Epithelial cell of prostate (primary cell): ENCODE measurements at places on chromosomes 16 and 17.

DNA sequence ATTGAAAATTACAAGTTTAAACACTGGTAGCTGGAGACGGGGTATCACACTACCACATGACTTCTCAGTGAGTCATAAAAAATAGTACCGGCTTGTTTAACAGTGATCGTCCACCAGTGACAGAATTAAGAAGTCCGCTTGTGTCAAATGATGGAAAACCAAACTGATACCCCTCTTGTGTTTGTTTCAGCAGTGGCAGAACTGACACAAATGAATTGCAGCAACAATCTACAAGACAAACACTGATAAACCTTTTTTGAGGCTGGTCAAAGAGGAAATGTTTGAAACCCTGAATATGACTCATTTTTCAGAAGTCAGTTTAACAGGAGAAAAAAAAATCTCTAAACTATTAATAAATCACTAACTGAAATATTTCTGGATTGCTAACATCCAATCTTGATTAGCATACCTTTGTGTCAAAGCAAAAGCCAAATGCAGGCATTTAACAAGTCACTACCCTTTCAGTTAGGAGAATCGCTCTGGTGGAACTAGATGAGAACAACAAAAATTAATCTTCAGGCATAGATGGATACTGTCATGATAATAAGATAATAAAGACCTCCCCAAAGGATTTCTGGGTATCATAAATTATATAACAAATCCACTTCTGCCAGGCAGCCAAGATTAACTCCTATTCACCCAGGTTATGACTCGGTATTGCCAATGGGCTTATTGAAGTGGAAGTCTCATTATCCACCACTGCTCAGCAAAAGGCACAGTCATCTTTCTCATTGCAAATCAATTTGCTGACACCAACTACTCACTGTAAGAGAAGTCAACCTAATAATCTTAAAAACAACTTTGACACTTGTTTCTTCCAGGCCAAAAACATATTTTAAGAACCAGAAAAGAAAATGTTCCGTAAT is 20.8 kb downstream of the DCUN1D3 start:
- no peak for DNase-seq

DNA sequence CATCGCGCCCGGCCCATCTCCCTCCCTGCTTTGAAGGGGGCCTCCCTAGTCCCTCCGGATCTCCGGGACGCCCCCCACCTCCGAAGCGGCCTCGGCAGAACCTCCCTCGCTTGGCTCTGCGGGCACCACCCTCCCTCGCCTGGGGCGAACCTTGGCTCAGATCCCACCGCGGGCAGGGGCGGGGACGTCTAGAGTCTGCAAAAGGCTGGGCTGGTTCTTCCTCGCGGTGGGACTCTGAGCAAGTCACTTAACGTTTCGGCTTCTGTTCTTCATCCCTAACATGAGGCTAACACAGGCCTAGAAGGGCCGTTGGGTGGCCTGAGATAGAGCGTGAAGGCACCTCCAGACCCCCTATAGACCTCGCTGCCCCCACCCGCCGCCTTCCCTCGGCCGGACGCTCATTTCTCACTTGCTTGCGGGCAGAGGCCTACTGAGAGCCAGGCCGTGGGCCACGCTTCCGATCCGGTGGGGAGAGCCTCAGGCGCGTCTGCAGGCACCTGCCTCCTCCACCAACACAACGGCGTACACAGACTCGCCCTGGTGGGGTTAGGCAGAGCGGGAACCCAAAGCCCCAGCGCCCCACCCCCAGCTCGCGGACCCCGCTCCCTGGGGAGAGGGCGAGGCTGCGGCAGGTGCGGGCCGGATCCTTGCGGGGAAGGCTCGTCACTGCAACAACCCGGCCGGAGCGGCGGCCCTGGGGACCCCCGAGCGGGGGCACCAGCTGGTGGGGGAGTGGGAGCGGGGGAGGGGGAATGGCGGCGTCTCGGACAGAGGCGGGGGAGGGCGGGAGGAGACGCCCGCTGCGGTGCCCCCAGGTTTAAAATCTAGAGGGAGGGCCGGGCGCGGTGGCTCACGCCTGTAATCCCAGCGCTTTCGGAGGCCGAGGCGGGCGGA is 5.4 kb downstream of the MYO1C start:
- no peak for DNase-seq

GRCh38 chr17:27282054-27282551 is 11.8 kb upstream of the WSB1 start:
- DNase-seq, result no peak

DNA sequence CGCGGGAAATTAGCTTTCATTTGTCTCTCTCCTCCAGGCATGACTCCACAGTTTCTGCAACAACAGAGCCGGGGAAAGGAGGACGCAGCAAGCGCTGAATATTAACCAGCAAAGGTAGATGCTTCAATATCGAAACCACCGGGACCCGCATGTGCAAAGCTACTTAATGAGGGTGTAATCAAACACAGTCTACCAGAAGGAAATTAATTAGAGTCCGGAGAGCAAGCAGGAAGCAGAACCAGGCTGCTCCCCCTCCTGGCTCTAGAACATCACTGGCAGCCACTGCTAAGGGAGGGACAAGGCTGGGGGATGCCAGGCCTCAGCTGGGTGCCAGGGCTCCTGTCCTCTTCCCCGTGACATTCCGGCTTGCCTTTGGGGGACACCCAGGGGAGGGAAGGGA is 21.7 kb downstream of the LRRC75A start:
- no peak for DNase-seq

DNA sequence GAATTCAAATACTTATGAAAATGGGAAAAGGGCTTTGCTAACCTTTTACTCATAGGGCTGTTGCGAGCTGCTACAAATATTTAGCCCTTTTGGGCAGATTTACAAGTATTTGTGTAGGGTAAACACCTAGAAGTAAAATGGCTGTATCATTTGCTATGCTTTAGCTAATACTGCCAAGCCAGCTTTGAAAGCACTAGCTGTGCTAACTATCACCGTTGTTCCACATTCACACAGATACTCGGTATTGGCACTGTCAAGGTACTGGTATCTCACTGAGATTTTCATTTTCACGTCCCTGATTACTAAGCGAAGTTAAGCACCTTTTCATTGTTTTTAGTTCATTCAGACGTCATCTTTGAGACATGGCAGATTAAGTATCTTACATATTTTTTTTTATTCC is 84.8 kb downstream of the GLG1 start:
- DNase-seq, result no peak

DNA sequence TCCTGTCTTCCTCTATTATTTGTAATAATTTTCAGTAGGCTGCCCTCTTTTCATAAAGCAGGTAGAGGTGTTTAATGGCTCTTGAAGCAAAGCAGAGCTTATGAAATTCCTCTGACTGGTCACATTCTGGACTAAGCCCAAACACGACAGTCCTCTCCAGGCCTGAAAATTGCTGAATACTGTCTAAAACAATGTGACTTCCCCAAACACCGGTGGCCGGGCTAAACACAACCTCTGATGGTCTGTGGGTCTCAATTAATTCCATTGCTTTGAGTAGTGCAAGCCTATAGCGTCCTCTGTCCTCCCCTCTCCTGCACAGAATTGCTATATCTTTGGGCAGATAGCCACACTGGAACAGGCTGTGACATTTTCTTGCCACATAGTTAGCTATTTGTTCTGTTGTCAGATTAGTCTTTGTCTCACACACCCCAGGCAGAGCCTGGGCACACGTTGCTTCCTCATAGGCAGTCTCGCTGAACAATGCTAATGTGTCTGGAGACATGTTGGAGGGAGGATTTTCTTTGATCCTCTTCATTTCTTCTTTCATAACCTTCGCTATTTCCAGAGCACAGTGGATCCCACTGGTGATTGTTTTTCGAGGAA is 10.8 kb upstream of the SLFN12L start:
- no peak for DNase-seq

GRCh38 chr16:7057458-7057857 is 275.2 kb upstream of the RBFOX1 start:
- no peak for DNase-seq

GRCh38 chr17:62892870-62893338 is 73.1 kb upstream of the TANC2 start:
- DNase-seq, result peak; percentile 96

DNA sequence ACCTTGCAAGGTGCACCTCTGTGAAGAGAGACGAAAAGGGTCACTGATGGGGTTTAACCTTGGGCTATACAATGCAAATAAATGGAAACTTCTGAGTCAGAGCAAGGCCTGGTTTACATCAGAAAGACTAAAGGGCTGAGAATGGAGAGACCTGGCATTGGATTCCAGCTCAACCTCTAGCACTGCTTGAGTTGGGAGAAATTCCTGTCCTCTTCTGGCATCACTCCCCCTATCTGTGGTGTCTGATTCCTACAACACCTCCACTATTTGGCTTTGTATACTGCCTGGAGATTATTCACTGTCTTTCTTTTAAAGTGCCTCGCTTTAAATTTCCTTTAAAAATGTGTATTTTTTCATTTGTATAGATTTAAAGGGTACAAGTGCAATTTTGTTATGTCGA is 68.8 kb downstream of the GPR139 start:
- DNase-seq, result no peak

- DNase-seq, result no peak
These were observed 230.6 kb downstream of the C16orf95 start for GRCh38 chr16:87086575-87086974.

DNA sequence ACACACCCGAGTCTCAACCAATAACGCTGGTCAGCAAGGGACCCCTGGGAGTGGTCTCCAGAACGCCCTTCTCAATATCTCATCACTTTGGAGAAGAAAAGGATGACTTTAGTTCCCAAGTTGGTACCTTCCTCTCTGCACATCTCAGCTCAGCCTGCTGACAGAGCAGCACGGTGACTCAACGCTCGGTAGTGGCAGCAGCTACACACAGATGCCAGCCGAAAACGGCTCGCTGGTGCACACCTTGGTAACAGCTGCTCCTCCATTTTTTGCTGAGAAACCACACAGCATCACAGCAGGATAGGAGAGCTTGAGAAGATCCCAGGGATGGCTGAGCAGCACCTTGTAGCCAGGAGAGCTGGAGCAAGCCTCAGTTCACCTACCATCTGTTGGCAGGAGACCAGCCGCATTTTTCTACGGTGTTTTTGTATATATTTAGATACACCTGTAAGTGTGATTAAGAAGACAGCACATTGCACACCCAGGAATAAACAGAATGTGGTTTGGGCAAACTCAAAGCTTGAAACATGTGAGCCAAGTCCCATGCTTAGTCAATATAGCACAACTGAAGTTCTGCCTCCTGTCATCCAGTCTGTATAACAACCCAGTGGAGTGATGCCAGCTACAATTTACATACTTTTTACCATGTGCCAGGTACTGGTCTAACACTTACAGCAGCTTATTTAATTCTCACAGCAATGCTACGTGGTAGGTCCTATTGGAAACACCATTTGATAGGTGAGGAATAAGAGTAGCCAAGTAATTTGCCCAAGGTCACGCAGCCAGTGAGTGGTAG is 83.8 kb upstream of the ERCC4 start:
- no peak for DNase-seq

GRCh38 chr16:62940569-62940968 is 904.3 kb upstream of the CDH8 start:
- DNase-seq, result no peak

- DNase-seq, result no peak
These were observed 13.5 kb downstream of the FBXO31 start for GRCh38 chr16:87369796-87370719.

DNA sequence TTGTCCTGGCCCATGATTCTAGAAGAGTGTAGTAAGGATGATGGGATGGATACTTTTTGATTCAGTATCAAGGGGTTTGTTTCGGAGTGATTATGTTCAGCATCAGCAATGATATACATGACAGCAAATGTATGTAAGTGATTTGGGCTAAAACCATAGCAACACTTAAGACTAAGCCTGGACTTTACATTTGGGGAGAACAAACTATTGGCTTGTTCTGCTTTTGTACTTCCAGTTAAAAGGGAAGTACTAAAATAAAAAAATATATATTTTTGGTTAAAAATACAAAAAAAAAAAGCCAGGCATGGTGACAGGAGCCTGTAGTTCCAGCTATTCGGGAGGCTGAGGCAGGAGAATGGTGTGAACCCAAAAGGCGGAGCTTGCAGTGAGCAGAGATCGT is 20.5 kb upstream of the DHX8 start:
- no peak for DNase-seq

- no peak for DNase-seq
These were observed 36.8 kb downstream of the TRIM37 start for GRCh38 chr17:59069856-59070255.

GRCh38 chr17:8053600-8053999 is 14.7 kb downstream of the ALOX15B start:
- no peak for DNase-seq

GRCh38 chr16:87560428-87561199 is 41.7 kb upstream of the JPH3 start:
- DNase-seq, result no peak

- DNase-seq, result no peak
These were observed 30.2 kb upstream of the MRPS23 start for GRCh38 chr17:57880086-57880456.
